ENCODE measurements at places on chromosomes 7 and 10.

- DNase-seq: no peak
Measured at GRCh38 chr10:33111488-33112051, 153.5 kb upstream of the ITGB1 start.

GRCh38 chr10:132402781-132403241 is 5.8 kb downstream of the PWWP2B start:
- no peak for DNase-seq

- DNase-seq: no peak
Measured at GRCh38 chr7:55489552-55489951, 82.8 kb downstream of the VOPP1 start.

- DNase-seq: no peak
Measured at GRCh38 chr7:136687693-136688322, 180.6 kb upstream of the CHRM2 start.

- DNase-seq: no peak
Measured at GRCh38 chr10:22365644-22366434, 20.5 kb downstream of the SPAG6 start.

DNA sequence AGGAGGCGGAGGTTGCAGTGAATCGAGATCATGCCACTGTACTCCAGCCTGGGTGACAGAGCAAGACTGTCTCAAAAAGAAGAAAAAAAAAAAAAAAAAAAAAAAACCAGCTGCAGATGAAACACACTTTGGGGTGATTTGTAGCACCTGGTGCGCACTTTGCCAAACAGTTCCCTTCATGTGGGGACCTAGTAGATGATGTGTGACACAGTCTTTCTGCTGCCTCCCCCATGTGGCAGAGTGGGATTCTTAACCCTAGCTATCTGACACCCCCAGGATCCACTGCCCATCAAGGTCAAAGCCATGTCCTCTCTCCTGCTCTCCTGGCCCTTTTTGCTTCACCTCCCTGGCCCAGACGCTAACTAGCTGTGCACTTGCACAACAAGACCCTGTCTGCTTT is 52.1 kb upstream of the PDZD8 start:
- DNase-seq: no peak

DNA sequence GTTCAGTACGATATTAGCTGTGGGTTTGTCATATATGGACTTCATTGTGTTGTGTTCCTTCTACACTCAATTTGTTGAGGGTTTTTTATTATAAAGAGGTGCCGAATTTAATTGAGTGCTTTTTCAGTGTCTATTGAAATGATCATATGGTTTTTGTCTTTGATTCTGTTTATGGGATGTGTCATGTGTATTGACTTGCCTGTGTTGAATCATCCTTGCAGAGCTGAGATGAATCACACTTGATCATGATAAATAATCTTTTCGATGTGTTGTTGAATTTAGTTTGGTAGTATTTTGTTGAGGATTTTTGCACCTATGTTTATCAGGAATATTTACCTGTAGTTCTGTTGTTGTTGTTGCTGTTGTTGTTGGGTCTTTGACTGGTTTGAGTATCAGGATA is 39.8 kb downstream of the ATOH7 start:
- DNase-seq: no peak

Data from activated naive CD4-positive, alpha-beta T cell treated with anti-CD3 and anti-CD28 coated beads, Interleukin-2, amount 50 U/mL, for 72 hours (primary cell).